ENCODE measurements at places on chromosomes 2 and 18.

- no peak for DNase-seq
Observed at GRCh38 chr2:113089916-113090315, 22.1 kb downstream of the IL1F10 start.

DNA sequence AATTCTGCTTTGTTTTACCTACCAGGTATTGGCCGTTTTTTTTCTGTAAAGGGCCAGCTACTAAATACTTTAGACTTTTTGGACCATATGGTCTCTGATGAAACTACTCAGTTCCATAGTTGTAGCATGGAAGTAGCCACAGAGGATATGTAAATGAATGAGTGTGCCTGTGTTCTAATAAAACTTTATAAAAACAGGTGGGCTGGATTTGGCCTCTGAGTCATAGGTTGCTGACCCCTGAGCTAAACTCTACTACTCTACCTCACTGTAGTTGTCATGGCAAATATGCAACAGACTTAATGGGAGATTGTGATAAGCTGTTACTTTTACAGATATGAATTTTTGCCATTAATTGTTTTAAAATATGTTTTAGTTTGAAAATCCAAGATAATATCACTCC is 19.7 kb downstream of the CLIP4 start:
- no peak for DNase-seq

GRCh38 chr2:25078170-25079049 is 36.5 kb downstream of the EFR3B start:
- peak; percentile 49 for DNase-seq

DNA sequence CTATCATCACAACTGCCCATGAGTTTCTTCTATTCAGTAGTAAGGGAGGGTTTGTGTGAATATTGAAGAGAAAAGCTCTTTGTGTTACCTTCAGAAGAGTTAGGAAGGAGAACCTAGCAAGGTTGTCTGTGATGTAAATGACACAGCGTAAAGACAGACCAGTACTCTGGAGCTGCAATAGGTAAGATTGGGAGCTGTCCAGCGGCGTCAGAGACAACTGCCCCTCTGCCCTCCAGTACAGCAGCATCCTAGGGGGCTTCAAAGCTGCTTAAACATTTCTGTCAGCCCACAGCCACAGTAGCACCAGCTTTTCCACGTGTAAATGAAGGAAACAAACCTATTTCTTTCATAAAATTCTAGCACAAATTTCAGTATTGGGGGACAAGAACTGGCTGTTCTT is 34.5 kb downstream of the NYAP2 start:
- DNase-seq = no peak

- DNase-seq = no peak
Observed at GRCh38 chr18:73987247-73987980, 160.2 kb downstream of the FBXO15 start.

GRCh38 chr2:113264713-113265403 is 13.9 kb downstream of the PAX8 start:
- DNase-seq = no peak

DNA sequence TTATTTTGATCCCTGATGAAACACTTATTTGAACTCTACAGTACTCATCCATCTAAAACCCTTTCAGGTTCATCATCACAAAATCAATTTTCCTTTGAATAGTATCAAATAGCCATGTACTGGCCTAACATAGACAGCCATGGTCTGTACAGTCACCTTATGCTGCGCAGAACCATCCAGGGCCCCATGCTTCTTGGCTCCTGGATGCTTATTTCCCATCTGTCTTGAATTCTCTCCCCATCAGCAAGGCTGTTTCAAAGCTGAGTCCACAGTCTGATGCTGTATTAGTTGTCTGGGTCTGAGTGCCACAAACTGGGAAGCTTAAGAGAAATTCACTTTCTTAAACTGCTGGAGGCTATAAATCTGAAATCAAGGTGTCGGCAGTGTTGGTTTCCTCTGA is 290.2 kb downstream of the OSR1 start:
- DNase-seq = no peak

DNA sequence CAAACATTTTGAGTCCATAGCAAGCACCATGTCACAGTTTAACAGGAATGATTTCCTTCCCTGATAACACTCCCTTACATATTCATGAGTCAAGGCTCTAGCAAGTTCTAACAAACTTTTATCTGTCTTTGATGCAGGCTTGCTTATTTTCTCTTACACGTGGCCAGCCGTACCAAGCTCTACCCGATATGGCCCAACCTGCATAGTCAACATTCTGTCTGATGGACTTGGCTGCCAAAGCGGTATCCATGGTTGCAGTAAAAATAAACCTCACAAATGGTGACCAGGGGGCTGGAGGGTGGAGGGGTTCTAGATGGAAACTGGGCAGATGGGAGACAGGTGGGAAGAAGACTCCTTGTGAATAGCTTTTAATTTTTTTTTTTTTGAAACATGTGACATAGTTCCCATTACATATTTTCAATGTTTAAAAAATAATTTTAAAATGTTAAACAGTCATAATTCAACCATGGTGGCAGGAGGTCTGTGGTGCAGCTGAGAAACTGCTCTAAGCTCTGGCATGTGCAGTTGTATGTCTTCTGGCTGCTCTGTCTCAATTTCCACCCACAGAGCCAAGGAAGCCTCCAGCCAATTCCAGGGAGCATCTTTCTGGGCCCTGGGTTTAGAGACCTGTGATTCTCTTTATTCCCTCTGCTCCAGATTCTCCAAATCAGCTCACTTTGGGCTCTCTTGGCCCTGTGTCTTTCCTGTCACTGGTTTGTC is 20.7 kb upstream of the CXCR1 start:
- DNase-seq = no peak

DNA sequence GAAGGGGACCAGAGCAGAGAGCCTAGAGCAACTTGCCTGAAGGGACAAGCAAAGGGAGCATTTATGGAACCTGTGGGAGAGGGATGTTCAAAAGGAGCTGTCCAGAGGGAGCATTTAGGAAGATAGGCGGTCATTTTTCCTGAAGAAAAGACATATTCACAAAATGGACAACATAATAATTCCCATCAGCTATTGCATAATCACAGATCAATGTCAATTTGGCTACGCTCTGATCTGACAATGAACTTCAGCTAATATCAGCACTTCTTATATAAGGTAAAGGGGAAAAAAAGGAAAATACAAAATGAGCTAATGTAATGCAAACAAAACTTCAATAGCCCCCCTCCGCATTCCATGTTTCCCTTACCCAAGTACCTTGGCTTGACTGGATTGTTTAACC is 291.1 kb upstream of the CDH7 start:
- no peak for DNase-seq

DNA sequence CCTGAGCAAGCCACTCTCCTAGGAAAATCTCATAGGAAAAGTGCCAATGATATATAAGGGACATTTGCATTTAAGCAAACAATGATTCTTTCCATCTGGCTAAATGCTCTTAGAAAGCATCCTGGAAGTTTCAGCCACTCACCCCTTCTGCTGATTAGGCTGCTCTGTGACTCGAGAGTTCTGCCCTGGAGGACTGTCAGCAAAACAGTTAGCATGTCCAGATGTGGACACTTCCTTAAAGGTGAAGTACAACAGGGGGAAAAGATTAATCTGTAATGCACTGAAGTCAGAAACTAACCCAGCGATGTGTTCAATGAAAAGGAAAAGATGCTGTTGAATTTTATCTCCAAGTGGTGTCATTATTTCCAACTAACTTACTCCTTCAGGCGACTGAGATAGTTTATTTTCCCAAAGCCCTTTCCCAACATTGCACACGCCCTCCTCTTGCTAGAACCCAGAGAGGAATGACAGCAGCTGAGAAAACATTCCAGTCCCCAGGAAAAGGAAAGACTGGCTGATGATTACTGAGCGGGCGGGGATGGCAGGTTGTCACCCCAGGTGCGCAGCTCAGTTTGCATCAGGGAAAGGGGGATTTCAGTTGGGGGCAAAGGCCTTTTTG is 214.0 kb downstream of the SS18 start:
- no peak for DNase-seq
